Suppressor macrophage treated with lipopolysaccharide for 4 hours (primary cell): ENCODE measurements at places on chromosomes 11 and 22.
A peak's percentile ranks its signal among the peaks of the same experiment; 100 is the strongest.

DNA sequence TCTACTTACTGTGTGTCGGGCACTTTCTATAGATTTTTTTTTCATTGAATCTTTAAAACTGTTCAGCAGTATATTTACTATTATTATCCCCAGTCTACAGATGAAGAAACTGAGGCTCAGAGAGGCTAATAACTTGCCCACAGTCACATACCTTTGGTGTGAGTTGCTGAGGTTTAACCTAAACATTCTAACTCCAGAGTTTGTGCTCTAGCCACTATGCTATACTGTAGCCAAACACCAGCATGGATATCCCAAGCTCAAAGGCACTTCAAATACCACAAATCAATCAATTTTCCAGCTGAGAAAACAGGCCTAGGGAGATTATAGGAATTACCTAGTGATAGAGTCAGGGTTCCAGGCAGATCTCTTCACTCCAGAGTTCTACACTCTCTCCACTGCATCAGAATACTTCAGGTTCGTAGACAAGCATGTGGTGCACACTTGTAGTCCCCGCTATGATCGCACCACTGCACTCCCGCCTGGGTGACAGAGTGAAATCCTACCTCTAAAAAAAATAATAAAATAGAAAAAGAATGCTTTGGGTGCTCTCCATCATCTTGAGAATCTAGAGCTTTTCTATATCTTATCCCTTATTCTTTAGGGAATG is 20.4 kb upstream of the UPB1 start:
- no peak for DNase-seq

DNA sequence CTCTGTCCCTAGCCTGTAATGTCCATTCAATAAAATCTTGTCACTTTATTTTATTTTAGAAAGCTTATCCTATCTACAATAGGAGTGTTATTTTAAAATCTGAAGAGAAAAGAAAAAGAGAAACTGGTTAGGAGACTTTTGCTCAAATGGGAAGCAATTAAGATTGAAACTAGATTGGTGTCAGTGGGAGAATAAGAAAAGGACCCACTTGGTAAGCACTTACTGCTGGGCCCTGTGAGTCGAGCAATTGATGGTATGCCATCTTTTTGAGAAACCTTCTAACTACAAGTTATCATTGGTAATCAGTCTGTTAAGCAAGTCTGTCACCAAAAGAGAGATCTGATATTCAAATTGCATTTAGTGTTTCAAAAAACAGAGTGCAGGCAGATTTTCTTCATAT is 258.4 kb downstream of the GRM5 start:
- no peak for DNase-seq

DNA sequence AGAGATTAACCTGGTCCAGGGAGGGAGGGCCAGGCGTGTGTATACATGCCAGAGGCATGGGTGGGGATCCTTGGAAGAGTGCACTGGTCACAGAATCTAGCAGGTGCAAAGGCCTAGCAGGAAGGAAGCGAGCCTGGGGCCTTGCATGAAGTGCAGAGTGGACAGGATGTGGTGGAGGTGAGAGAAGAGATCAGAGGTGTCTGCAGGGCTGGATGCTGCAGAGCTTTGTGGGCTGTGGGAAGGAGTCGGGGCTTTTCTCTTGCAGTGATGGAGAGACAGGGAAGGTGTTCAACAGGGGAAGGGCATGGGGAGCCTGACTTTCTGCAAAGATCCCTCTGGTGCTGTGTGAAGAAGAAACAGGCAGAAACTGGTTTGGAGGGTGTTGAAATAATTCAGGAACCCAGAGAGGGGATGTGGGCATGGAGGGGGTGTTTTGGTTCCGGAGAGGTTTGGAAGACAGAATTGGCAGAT is 2.5 kb upstream of the TPST2 start:
- no peak for DNase-seq

DNA sequence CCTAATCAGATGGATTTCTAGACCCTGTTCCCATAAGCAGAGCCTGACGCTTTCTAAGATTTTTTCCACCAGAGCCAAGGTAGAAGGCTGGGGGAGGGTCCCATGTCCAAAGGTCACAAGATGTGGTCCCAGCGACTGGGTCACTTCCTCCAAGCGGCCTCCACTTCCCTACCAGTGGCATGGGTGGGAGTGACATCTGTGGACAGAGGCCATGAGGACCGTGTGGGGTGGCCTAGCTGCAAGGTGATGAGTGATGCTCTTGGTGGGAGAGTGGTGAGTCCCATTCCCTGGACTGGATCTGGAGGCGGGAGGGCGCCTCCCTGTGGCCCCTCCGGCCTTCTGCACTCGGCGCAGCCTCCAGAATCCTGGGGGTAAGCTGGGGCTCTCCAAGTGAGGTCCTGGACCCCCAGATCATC is 32.4 kb upstream of the PRR5 start:
- DNase-seq, result peak; percentile 76

DNA sequence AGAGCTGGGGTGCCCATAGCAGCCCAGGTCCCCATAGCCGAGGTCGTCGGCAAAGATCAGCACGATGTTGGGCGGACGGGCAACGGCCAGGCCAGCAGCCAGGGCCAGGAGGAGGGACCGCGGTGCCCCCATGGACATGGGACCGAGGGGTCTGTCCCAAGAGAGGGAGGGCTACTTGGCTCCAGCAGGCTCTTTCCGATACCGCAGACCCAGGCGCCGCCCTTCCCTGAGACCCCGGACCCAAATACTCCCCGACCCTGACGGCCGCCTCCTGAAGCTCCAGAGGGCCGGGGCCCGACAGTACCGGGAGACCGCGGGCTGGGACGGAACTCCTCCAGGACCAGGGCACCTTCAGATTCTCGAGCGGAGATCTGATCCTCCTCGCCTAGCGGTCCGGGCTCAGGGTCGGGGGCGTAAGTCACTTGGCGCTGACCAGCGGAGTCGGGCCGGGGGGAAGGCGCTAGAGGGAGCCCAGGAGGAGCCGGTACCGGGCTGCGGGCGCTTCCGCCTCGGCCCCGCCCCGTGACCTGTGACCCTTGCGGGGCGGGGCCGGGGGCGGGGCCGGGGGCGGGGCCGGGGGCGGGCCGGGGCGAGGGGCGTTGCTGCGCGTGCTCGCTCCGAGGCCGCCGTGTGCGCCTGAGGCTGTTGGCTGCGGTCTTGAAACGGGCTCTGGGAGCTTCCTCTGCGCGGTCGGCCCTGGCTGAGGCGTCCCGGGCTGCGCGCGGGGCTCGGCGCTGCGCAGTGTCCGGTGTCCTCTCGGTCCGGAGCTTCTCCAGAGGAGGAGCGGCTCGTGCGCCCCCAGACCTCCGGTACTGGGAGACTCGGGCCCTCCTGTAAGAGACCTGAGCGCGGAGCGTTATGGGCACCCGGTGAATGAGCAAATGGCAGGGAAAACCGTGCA is at the start of gene ARSA:
TSS of gene ARSA (minus strand) at position 511 of the 901 bp plus-strand sequence. CDS start at position 138, 373 bp downstream.
- DNase-seq, result peak; percentile 92

DNA sequence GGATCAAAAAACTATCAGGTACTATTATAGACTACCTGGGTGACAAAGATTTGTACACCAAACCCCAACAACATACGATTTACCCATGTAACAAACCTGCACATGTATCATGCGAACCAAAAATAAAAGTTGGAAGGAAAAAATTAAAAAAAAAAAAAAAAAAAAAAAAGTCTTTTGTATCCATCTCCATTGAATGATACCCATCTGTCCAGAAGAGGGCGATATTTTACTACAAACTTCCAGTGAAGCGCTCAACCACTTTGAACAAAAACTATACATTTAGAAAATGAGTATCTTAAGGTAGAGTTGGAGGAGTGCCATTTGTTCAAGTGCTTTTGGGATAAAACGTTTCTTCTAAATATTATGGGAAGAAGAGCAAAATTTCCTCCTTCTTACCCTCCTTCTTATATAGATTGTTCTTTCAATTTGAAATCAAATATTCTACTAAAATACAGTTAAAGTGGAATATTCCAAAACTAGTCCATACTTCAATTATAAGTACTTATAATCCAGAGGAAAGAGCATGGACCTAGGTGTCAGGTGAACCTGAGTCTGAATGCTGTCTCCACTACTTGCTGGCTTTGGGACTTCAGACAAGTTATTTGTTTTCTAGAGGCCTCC is 23.3 kb downstream of the ARL14EP start:
- DNase-seq, result peak; percentile 79

DNA sequence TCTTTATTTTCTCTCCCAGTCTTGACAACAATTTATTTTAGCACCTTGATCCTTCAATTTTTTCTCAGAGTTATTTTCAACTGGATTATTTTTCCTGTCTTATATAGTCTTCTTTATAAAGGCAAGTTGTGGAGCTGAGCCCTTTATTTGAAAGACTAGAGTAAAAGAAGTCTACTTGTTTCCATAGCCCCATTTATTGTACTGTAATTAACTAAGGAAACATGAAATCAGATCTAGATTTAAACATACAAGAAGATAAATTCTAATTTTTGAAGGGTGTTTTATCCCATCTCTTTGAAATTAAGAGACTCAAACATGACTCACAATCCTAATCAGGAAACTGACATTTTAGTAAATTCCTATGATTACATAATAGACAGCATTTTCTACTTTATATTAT is 2421.8 kb downstream of the LRRC4C start:
- no peak for DNase-seq

DNA sequence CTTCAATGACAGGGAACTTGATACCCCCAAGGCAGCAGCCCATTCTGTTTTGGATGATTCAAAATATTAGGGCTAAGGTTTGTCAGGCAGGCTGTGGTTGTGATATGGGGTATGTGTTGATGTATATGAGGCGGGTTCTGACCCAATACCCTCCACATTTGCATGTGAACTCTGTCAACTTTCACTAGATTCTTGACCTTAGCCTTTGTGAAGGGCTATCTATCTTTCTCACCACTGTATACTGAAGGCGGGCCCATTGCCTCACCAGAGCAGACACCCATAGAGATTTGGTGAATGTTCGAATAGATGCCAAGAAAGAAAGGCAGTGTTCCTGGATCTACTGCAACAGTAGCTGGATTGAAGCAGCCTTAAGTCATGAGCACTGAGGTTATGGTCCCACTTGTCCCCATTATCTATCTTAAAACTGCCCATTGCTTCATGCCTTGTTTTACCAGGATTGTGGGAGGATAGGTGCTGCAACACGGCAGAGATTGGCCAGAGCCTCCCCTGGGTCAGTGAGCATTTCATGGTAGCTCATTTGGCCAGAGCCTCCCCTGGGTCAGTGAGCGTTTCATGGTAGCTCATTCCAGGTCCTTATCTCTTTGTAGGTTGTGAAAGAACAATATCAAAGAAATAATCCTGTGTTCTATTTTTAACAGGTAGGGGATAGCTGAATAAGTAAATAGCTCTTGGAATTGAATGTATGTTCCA is 399.6 kb downstream of the TMEM135 start:
- no peak for DNase-seq

DNA sequence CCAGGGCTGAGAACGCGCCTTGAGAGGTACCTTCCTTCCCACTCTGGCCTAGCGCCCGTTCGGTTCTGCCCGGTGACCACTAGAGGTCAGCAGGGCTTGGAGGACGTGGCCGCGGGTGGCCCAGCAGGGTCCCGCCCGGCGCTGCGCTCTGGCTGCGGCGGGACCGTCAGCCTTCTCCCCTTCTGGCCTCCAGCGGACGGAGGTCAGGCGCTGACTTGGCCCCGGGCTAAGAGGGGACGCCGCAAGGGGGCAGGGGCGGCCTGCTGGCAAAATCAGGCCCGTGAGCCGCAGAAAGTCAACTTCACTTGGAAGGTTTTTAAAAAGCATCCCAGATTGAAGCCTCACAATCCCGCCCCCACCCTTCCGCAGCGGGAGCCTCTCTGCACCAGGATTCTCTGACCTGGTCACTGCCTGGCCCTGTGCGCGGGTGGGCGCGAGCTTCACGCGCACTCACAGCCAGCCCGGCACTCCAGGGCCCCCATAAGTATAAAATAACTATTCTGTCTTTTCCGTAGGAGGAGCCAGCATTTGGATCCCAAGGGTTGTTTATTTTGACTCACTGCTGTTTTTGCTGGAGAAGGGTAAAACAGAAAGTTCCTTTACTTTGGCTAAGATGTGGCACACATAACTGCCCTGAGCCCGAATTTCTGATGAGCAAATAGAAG is 23.2 kb upstream of the ZBTB16 start:
- peak; percentile 76 for DNase-seq

DNA sequence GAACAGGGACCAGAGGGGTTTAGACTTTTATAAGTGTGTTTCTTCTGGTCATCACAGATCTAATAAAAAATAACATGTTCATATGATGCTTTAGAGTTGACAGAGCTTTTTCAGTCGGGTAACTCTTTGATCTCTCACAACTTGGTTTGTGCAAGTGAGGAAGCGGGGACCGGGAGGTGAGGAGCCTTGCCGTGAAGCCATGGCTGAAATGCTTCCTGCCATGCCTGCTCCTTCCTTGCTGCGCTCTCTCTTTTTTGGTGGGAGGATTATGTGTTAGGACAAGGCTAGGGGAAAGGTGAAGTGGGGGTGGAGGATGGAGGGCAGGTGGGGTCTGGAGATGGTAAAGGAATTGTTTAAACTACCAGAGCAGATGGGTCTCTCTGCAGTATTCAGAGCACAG is 23.8 kb downstream of the TEAD1 start:
- no peak for DNase-seq

- DNase-seq, result no peak
Observed at GRCh38 chr11:103877221-103877620, 159.2 kb upstream of the DDI1 start.

DNA sequence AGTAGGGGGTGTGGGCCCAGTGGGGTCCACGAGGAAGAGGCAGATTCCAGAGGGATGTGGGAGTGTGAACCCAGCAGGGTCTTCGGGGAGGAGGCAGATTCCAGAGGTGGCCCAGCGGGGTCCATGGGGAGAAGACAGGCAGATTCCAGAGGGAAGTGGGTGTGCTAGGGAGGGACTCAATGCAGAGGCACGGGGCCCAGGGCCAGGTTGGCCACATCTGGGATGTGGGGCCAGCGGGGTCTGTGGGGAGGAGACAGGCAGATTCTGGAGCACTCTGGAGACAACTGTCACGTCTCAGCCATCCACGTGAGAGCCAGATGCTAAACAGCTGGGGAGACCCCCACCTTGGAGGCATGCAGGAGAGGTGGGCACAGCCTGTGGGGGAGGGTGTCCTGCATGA is 582.6 kb downstream of the TBC1D22A start:
- no peak for DNase-seq

GRCh38 chr11:5280582-5281102 is 10.9 kb upstream of the HBE1 start:
- peak; percentile 85 for DNase-seq

DNA sequence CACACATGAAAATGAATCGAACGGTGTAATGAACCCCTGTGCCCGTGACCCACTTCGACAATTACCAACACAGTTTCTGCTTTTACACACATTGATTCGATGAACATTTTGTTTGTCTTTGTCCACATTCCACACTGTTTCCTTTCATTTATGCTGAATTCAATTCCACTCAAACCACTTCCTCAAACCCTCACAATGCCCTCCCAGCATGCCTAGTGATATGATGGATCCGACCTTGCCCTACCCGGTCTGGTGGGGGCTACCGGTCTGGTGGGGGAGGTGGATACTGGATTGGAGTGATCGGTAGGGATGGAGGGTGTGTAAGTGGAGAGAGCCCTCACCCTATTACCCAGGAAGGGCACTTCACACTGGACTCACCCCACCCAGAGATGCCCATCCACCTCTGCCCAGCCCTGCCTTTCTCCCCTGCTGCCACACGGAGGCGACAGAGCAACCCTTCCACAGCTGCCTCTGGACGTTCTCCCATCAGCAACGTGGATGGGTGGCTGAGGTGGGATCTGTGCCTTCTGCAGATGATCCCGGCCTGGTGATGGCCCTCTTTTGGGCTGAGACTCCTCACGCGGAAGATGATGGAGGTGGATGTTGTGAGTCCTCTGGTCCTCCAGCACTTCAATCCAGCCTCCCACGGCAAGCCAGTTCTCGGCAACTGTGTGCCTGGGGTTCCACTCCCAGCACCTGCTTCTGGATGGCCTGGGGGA is 33.0 kb upstream of the P2RY2 start:
- DNase-seq, result peak; percentile 76

- DNase-seq, result no peak
Observed at GRCh38 chr22:43017525-43018460, 2.8 kb upstream of the PACSIN2 start.
